CD4-positive, alpha-beta T cell treated with Interleukin-4 for 4 hours (primary cell): ENCODE measurements at places on chromosomes 13 and 19.
A peak's percentile ranks its signal among the peaks of the same experiment; 100 is the strongest.

DNA sequence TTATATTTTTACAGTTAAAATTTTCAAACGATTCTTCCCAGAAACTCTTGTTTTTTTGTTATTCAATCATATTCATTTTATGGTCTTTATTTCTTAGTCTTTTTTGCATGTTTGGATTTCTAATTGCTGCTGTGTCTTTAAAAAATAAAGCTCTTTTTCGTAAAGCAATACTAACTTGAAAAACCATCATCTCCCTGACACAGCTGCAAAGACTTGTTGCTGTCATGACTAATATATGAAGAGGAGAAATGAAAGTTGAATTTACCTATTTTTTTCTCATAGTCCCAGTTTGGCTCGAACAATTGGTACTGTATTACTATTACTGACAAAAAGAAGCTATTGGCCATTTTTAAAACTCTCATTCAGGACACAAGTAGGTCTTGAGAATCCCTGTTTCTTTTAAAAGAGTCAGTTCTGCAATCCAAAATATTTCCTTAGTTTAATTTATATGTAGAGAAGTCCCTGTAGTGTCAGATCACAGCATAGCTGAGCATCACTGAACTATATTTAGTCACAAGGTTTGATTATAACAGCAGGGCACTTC lies 12.1 kb upstream of the SPART start:
- DNase-seq, result no peak

- DNase-seq, result no peak
These were observed 26.1 kb upstream of the EEF1AKMT1 start for GRCh38 chr13:20799726-20800416.

DNA sequence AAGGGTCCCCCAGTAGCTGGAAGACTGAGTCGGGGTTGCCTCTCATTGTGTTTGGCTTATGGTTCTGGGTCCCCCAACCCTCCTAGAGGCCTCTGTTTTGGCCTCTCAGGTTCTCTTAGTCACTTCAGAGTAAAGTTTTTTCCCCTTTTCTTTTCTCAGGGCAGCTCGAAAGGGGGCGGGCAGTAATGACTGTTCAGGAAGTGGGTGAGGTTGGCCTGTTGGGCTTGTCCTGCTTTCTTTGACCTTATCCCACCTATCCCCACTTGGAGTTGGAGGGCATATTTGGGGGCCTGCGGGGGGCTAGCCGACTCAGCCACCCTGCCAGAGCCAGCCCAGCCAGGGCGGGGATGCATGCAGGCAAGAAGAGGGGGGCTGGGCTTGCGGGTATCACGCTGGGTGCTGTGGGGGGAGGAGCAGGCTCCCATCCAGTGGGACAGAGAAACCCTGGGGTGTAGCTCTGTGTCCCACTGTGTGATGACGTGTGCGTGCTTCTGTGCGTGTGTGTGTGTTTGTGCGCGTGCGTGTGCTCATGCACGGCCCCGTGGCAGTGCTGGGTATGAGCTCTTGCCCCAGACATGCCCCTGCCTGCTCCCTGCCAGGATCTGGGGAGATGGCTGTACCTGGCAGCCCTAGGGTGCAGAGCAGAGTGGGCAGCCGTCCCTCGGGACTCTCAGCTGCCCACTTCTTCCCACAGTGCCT lies 1.4 kb downstream of the CIC start:
- DNase-seq, result peak; percentile 75

DNA sequence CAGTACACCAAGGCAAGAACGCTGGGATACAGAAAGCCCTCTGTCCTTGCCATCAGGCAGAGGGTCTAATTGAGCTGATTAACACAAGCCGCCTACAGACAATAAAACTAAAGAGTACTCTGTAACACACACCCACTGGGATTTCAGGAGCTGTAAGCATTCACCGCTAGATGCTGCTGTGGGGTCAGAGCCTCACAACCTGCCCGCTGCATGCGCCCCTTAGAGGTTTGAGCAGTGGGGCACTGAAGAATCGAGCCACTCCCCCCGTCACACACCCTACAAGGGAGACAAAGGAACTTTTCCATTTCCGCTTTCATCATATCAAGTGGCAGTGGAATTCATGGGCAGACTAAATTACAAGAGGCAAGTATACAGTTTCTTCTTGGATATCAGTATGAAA lies 1080.6 kb downstream of the PCDH17 start:
- DNase-seq, result no peak

DNA sequence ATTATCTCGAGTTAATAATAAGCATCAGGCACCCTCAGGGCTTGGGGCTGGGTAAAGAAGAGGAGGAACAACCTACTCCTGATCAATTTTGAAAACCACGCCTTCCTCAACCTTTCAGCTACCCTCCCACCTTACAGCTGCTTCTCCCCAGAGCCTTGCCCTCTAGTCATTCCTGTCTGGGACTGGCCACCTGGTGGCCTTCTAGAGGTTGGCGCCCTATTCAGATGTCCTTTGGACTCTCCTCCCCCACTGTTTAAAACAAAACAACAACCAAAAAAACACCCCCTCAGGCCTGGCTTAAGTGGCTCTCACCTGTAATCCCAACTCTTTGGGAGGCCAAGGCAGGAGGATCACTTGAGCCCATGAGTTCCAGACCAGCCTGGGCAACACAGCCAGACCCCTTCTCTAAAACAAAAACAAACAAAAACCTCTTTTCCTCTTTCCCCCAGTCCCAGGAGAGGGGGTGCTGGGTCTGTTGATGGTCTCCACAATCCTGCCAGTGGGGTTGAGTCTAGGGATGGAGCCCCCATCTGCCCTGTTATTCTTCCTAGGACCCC lies 62.3 kb downstream of the CCDC70 start:
- no peak for DNase-seq

DNA sequence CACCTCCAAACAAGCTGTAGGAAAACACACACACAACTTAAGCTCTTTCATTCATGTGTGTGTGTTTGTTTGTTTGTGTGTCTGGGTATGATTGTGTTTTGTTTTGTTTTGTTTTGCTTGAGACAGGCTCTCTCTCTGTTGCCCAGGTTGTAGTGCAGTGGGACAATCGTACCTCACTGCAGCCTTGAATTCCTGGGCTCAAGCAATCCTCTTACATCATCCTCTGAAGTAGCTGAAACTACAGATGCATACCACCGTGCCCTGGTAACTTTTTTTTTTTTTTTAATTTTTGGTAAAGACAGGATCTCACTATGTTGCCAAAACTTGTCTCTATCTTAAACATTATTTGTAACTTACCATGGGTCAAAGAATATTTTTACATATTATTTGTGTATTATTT lies 431.7 kb downstream of the SLITRK1 start:
- DNase-seq, result no peak

GRCh38 chr13:49711218-49711863 lies 20.1 kb upstream of the EBPL start:
- DNase-seq, result no peak

DNA sequence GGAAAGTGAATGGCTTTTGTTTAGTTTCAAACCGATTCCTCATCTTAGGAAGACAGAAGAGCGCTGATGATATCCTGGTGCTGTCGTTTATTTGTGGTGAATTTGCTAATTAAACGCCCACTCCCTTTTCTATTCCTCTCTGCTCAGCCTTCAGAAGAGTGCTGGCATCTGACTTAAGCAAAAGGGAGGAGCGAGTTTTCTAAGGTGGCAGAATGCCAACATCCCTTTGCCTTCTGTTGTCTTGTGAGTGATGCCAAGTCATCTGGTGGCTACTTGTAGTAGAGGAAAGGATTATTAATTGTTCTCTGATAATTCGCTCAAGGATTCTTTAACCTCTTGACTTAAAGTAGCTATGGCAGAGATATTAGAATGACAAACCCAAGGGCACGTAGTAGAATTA lies 68.1 kb downstream of the ERCC5 start:
- no peak for DNase-seq

DNA sequence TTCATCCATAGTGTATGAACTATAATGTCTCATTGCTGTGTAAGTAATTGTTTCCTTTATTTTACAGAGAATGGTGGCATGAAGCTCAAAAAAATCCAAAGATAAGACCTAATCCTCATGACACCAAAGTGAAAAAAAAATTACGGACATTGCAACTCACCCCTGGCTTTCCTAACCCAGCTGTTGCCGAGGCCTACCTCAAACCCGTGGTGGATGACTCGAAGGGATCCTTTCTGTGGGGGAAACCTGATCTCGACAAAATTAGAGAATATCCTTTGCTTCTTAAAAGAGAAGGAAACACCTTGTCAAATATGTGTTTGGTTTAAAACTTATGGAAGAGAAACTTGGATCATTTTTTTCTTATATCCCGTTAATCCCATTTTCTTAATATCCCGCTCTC lies 26.3 kb downstream of the ERCC5 start:
- DNase-seq, result no peak

- peak; percentile 58 for DNase-seq
These were observed 50.6 kb upstream of the UQCRFS1 start for GRCh38 chr19:29263305-29264135.
